Fibroblast of skin of right biceps (primary cell): ENCODE measurements at places on chromosomes 13 and 19.
A peak's percentile ranks its signal among the peaks of the same experiment; 100 is the strongest.

DNA sequence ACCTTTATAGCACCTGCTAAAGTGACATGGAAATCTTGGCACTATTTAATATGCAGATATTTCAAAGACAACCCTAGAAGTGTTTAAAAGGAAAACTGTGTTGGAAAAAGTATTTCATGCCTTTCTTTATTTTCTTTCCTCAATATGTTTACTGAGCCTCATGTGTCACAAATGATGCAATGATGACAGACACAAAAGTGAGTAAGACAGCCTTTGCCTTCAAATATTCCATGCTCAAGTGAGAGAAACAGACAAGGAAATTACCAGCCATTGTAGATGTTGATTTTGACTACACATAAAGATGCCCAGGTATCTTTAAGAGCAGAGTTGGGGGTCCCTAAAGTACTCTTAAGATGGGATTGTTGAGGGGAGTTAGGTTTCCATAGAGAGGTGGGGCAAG, 48.0 kb upstream of the TPP2 start:
- DNase-seq, result no peak

DNA sequence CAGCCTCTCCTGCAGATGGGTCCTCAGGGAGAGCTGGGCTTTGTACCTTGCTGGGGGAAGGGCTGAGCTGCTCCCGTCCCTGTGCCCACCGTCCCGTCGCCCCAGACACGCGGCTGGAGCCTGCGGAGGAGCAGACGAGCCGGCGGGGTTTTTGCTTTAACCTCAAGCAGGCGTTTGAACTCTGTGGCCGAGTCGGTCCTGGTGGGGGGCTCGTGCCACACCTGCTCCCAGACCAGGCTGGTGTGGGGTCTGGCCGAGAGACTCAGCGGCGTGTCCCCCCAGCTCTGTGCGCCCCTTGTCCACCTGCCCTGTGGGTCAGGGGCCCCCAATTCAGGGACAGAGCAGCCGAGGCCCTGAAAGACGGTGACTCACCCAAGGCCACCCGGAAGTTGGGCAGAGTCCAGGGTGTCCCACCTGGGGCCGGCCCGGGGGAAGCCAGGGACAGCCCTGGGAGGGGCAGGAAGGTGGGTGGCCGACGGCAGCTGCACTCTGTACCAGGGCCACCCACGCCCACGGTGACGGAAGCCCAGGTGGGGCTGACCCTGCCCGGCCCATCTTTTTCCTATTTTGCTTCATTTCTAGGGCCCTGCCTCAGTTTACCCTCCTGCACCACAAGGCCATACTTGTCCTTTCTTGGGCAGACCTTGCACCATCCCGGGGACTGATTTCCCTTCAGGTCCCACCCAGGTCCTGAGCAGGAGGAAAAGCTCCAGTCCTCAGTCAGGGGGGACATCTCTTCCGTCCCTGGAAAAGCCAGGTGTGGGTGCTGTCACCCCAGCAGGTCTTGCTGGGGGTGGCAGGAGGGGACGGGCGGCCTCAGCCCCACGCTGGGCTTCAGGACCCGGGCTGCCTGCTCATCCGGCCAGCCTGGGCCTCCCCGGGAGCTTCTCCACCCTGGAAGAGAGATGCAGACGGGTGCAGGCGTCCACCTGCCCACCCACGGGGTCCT, 5.3 kb downstream of the EFNA2 start:
- no peak for DNase-seq

- peak; percentile 51 for DNase-seq
Observed at GRCh38 chr13:28583651-28584091, 75.3 kb upstream of the POMP start.

- no peak for DNase-seq
Observed at GRCh38 chr13:98239162-98240076, 62.4 kb upstream of the RNF113B start.

DNA sequence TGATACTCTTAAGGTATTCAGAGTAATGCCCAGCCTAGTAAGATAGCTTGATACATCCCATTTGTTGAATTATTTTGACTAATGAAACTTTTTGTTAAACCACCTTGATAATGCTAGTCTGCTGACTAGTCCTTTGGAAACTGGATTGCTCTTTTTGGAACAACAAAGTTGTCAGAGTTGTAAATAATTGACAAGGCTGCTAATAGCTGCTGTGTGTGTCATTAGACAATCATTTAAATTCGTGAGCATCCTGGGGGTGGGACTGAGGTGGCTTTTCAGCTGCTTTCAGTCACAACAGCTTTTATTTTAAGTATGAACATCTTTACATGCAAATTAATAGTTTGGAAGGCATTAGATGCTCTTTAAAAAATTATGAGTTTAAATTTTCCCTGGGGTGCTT, 153.5 kb downstream of the HS6ST3 start:
- no peak for DNase-seq

DNA sequence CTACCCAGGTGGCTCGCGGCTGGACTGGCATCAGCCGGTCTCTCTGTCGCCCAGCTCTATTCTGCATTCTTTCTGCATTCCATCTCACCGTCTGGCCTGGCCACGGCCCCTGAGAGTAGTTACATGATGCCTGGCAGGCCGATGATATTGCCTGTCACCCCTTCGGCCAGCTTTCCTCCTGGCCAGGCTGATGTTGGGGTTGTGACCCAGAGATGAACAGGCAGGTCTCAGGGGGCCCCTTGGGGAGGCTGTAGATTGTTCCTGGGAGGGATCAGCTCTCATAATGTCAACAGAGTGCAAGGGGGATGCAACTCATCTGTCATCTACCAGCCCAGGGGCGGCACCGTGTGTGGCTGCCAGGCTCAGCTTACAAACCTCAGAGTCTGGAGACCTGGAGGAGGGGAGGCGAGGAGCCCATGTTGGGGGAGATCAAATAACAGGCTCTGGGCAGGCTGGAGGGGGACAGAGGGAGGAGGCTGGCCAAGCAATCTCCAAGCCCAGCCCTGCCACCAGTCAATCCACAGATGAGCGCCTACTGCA, 13.6 kb upstream of the FBXO17 start:
- DNase-seq, result peak; percentile 49

DNA sequence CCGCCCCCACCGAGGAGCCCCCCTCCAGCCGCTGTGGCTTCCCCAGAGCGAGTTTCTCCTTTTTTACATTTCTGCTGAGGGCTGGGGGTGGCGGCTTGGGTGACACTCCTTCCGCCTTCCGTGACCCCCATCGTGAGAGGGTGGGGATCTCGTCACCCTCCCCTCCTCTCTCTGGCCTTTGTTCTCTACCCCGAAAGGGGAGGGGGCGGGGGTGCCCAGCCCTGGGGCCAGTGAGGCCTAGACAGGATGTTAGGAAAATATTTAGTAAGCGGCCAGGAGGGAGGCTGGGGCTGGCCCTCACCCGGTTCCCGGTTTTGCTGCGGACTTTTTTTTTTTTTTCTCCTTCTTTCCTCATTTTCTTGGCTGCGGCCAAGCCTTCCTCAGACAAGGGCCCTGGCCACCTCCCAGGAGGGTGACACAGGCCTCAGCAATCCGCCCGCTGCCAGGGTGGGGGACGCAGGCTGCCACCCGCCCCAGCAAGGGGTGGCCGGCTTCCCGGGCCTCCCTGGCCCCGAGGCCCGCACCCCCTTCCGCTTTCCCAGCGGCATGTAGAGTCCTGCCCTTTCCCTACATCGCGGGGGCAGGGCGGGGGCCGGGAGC, 3.9 kb downstream of the MIDN start:
- DNase-seq, result peak; percentile 98

- DNase-seq, result peak; percentile 58
Observed at GRCh38 chr19:46133777-46134241, 9.3 kb upstream of the IGFL3 start.

DNA sequence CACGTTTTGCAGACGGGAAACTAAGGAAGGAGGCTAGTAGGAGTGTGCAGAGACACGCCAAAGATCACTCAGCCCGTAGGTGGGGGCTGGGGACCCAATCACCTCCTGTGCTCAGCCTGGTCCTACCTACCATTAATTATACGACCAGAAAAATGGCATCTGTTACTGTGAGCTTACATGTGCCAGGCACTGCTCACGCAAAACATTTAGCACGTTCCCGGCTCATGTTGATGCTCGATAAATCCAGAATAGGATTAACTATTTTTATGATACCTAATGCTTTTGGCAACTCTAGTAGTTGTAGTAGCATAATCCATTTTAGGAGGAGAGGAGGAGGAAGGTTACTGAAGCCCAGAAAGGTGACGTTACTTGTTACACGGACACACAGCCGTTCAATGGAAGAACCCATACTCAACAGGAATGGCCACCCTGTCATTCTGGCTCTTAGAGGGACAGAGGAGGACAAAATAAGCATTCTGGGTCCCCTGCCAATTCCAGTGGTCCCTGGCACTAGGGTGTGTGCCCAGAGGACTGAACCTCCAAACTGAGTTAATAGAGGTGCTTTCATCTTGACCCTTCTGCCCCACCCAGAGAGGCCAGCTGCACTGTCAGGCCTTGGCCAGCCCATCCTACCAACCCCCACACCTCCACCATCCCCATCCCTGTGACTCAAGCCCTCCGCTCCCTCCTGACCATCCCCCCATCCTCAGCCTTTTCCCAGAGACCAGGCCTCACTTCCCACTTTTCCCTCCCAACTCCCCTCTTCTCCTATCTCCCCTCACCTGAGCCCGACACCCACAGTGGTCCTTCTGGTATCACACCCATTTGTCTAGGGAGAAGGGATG, 5.0 kb upstream of the EML2 start:
- peak; percentile 49 for DNase-seq

GRCh38 chr13:106372199-106373155, 163.0 kb downstream of the EFNB2 start:
- DNase-seq, result peak; percentile 80

- peak; percentile 5 for DNase-seq
Observed at GRCh38 chr13:91719033-91719432, 320.6 kb downstream of the GPC5 start.

GRCh38 chr13:73687929-73688328, 446.3 kb downstream of the KLF12 start:
- DNase-seq, result no peak

DNA sequence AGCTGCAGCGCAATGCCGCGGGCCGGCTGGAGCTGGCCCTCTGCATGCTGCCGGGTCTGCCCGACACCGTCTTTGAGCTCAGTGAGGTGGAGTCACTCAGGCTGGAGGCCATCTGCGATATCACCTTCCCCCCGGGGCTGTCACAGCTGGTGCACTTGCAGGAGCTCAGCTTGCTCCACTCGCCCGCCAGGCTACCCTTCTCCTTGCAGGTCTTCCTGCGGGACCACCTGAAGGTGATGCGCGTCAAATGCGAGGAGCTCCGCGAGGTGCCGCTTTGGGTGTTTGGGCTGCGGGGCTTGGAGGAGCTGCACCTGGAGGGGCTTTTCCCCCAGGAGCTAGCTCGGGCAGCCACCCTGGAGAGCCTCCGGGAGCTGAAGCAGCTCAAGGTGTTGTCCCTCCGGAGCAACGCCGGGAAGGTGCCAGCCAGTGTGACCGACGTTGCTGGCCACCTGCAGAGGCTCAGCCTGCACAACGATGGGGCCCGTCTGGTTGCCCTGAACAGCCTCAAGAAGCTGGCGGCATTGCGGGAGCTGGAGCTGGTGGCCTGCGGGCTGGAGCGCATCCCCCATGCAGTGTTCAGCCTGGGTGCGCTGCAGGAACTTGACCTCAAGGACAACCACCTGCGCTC, 3.8 kb upstream of the MAP2K7 start:
- DNase-seq, result no peak

GRCh38 chr19:47518139-47518538, 3.3 kb upstream of the NAPA start:
- no peak for DNase-seq

DNA sequence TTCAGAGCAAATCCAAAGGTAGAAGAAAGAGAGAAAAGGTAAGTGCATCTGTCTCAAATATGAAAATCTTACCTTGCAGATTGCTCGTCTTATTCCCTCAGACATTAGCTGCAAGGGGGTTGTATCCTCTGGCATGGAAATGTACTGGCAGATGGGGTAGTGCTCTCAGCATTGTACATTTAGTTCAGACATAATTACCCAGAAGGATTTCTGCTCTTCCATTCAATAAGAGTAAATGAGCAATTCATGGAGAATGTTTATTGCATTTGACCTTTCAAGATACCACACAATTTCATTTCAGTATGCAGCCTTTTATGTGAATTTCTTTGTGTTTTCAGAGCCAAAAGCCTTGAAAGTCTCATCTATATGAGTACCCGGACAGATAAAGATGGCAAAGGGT, 63.8 kb downstream of the SCEL start:
- no peak for DNase-seq

- no peak for DNase-seq
Observed at GRCh38 chr13:98652721-98653462, 76.0 kb upstream of the STK24 start.

GRCh38 chr19:48405850-48406249, 12.4 kb downstream of the GRIN2D start:
- no peak for DNase-seq

DNA sequence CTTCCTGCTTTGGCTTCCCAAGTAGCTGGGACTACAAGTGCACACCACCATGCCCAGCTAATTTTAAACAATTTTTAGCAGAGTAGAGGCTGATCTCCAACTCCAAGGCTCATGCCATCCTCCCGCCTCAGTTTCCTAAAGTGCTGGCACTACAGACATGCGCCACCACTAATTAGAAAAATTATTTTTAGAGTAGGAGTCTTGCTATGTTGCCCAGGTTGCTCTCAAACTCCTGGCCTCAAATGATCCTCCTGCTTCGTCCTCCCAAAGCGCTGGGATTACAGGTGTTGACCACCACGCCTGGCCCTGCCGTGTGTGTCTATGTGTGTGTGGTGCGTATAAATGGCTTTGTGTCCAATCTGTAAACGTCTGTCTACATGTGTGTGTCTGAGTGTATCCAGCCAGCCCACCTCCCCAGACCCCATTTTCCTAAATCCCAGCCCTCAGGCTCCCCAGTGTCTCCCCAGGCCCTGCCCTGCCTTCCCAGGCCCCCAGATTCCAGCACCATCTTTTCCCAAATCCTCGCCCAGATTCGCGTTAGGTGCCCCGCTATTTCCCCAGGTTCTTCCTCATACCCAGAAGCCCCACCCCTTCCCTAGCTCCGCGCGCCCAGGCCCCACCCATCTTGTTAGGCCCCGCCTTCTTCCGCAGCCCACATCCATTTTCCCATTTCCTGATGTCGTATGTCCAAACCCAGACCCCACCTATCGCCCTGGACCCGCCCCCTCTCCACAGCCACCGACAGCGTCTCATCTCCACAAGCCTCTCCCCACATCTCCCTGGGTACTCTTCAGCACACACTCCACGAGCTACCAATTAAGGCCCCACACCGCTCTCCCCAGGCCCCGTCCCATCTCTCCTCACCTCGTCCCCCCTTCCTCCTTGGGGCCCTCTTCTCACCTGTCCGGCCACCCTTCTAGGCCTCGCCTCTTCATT, 24.9 kb downstream of the SLC8A2 start:
- no peak for DNase-seq
